ENCODE measurements at places on chromosomes 13 and 19.
A peak's percentile ranks its signal among the peaks of the same experiment; 100 is the strongest.

DNA sequence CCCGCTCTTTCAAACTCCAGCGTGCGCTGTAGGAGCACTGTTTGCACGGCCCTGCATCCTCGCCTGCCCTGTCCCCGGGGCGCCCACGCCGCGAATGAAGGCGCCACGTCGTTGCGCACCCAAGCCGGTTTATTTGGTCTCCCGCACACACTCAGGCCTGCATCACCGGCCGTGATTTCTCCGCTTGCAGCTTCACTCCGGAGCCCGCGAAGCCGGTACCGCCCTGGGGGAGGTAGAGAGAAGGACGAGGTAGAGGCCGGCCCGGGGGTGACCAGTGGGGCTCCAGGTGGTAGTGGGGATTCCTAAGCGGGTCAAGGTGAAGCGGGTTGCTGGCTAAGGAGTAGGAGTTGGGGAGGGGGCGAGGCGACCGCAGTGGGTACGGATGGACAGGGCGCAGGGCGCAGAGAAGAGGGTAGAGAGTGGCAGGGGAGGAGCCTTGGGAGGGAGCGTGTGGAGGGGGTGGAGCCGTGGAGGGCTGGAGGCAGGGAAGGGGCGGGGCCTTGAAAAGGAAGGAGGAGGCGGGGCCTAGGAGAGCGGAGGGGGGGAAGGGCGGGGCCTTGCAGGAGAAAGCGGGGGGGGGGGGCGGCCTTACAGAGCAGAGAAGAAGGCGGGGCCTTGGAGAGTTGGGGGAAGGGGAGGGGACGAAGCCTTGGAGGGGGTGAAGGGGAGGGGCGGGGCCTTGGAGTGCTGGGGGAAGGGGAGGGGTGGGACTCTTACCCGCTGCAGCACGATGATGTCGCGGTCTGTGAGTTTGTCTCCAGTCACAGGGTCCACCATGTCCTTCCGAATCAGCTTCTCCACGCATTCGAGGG is 24.6 kb downstream of the NOSIP start:
- DNase-seq, result peak; percentile 19

DNA sequence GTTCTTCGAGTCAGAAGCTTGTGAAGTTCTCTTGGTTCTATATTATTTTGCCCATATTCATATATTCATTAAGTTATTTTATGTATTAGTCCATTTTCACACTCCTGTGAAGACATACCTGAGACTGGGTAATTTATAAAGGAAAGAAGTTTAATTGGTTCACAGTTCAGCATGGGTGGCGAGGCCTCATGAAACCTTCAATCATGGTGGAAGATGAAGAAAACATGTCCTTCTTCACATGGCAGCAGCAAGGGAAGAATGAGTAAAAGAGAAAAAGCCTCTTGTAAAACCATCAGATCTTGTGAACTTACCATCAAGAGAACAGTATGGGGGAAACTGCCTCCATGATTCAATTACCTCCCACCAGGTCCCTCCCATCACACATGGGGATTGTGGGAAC is 182.3 kb downstream of the GPC5 start:
- DNase-seq, result no peak

DNA sequence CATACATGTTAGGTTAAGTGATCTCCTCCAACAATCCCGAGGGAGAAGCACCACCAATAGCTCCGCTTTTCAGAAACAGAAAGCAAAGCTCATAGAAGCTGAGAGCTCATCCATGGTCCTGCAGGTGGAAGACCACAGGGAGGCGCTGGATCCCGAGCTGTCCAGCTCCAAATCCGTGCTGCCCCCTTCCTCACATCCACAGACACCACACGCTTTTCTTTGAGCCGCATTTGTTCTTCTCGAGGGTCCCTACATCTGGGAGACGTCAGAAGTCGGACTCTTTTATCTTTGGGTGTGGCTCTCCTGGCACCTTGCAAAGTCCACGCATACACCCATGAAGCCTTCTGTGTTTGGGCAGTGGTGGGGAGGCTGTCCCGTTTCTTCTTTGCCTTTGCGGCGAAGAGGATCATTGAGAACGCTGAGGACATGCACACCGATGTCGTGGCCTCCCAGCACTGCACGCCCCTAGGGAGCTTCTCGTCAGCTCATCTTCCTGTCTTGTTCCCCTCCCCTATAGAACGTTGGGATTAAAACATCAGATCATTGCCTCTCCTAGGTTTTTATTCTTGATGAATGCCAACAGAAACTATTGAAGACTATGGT is 184.8 kb downstream of the TEX29 start:
- no peak for DNase-seq

GRCh38 chr13:30017880-30018279 is 167.5 kb upstream of the UBL3 start:
- DNase-seq, result no peak

DNA sequence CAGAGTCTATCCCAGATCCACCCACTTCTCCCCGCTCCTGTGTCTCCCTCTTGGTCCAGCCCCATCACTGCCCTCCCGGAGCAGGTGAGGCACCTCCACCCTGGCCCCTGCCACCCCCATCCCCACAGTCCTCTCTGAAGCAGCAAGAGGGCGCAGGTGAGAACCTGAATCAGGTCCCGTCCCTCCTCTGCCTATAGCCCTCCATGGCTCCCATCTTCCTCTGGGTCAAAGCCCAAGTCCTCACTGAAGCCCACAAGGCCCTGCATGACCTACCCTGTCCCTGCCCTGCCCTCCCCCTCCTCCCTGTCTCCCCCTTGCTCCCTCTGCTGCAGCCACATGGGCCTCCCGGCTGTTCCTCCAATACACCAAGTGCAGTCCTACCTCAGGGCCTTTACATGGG is 10.8 kb upstream of the ZNRF4 start:
- no peak for DNase-seq

DNA sequence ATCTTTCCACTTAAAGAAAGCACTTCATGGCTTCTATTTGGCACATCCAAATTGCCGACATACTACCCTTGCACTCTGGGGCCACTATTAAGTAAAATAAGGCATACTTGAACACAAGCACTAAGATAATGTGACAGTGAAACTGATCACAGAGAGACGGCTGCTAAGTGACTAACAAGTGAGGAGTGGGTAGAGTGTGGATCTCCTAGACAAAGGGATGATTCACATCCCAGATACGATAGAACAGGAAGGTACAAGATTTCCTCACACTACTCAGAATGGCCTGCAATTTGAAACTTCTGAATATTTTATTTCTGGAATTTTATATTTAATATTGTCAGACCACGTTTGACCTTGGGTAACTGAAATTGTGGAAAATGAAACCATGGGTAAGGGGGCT is 1721.8 kb upstream of the SPRY2 start:
- DNase-seq, result no peak

DNA sequence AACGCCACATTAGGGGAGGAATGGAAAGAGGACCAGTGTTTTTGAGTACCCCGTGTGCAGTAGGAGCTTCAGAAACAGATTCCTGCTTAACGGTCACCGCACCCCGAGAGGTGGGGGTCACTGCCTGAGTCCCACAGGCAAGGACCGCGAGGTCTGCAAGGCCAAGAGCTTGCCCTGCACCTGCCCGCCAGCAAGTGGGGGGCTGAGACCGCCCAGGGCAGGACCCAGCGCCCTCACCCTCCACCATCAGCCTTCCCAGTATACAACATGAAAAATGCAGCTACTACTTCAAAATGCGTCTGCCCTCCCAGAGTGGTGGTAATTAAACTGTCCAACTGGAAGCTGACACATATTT is 44.9 kb downstream of the COL4A1 start:
- DNase-seq, result no peak

DNA sequence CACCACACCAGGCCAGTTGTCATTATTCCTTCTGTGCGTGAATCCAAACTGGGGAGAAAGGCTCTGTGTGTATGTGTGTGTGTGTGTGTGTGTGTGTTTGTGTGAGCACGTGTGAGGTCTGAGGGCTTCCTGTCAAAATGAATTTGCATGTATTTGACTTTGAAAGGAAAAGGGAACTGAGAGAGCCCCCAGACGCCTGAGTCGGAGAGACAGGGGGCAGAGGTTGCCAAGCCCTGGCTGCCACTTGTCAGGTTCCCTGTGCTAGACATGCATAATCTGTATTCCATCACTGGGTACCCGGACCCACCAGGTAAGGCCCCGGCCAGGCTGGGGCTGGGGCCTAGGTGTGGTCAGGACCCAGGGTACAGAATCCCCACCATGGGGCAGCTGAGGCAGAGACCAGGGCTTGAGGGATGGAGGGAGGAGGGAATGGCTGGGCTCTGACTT is at the start of gene CLEC17A:
CLEC17A (plus strand) TSS at position 191 of the 447 bp plus-strand sequence; CDS start at position 268, 77 bp downstream.
- DNase-seq, result peak; percentile 61

Data from inflammatory macrophage treated with lipopolysaccharide for 4 hours (primary cell).